NCI-H2081 treated with DMSO at 0.1 percent for 48 hours (cell line): ENCODE measurements at places on chromosomes 16 and 17.

- DNase-seq, result no peak
Observed at GRCh38 chr16:51666074-51666473, 515.0 kb upstream of the SALL1 start.

DNA sequence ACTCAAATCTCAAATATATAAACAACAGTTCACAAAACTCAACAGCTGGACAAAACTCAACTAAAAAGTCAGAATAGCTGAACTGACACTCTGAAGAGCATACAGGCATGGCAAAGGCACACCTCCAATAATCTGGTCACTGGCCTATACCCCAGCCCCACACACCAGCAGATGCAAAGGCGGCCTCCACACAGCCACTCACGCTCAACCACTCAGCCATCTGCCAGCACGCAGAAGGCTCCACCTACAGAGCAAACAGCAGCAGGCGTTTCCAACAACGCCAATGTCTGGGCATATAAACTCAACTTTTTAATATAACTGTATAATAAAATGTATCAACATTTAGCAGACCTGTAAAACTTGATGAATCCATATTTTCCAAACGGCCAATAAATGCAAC lies 17.2 kb downstream of the USP7 start:
- DNase-seq, result no peak

DNA sequence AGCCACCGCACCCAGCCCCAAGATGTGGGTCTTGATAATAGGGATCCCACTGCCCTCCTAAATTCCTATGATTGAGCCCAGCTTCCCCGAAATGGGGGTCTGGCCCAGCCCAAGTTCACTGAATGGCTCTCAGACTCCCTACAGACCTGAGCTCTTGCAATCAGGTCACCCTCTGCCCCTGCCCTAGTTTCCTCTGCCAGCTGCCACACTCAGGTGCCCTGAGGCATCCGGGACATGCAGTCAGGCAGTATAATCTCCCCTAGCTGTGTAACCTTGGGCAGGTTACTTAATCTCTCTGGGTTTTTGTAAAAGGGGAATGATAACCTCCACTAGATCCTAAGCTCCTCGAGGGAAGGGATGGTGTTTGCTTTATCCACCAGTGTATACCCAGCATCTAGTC lies 61.1 kb upstream of the TOB1 start:
- no peak for DNase-seq

DNA sequence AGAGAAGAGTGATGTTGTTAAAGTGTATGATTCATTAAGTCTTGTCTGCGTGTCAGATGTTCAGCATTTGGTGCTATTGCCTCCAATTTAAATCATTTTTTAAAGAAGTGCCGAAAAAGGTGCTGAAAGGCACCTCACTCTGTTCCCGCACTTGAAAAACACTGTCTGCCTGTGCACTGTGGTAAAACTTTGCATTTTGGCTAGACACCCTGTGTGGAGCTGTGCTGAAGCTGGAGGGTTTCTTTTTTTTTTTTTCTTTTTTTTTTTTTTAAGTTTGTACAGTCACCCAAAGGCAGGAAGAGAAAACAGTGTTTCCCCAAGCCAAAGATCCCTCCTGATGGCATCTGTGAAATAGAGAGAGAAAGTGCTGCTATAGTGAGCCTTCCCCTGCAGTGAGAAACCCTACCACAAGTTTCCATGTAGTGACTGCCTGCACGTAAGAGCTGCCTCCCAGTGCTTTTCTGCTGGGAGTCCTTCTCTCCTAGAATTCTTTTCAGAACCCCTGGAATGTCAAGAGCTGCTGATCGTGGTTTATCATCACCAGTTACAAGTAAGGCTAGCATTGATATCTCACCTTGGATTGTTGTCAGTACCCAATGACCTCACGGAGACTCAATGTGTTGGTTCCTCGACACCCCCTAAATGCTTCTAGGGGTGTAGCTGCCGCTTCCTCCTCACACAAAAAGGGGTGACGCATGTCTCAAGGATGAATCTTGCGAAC lies 116.0 kb upstream of the SOX9 start:
- DNase-seq, result no peak

DNA sequence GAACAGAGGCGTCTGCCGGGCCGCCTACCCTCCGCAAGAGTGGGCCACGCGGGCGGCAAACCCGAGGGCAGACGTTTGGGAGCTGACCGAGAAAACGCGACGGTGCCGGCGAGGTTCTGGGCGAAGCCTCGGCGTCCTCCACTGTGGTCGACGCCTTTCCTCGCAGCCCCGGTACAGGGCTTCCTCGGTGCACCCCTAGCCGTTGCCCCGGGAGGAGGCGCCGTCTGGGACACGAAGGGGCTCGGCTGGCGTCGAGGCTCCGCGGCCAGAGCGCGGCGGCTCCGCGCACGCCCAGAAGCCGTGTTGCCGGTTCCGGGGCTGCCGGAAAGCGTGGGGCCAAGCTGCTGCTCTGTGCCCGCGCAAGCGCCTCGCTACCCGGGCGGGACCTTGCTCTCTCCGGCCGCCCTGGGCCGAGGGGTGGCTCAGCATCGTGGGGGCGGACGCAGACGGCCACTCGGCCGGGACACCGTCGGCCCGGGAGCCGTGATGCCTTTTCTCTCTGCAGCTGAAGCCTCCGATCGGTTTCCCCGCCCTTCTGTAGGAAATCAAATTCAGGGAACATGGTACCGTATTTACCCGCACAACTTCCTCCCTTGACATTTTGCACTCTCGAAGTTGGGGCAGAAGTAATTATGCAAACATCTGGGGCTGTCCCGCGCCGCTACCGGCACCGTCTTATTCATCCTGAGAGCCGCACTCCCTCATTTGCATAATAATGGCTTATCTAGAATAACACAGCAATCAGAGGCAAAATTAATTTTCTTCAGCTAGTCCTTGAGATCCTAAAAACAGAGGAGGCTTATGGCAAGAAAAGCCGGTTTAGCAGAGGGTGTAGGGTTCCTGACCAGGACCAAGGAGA lies 7.3 kb upstream of the CBX8 start:
- no peak for DNase-seq

GRCh38 chr16:58393138-58393504 lies 850 bp downstream of the GINS3 start:
- no peak for DNase-seq

GRCh38 chr16:75413951-75414350 lies 19.4 kb downstream of the CFDP1 start:
- DNase-seq, result no peak

DNA sequence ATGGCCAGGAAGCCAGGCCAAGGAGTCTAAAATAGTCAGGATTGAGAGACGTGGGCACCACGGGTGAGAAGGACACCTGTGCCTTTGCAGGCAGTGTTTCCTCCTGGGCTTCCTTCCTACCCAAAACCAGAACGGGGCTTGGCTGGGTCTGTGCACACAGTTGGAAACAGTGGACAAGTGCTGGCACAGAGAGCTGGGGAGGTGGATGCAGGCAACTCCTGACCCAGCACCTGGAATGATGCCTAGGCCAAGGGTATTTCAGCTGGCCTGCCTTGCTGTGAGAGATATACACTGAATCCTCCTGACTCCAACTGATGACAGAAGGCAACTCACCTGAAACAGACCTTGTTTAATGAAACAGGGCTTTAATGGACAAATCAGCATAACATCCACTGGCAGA lies 186.2 kb downstream of the SLC39A11 start:
- DNase-seq, result no peak

- DNase-seq, result no peak
Observed at GRCh38 chr17:27609611-27610303, 21.2 kb upstream of the LGALS9 start.

- no peak for DNase-seq
Observed at GRCh38 chr16:46727630-46728029, 20.5 kb downstream of the MYLK3 start.

DNA sequence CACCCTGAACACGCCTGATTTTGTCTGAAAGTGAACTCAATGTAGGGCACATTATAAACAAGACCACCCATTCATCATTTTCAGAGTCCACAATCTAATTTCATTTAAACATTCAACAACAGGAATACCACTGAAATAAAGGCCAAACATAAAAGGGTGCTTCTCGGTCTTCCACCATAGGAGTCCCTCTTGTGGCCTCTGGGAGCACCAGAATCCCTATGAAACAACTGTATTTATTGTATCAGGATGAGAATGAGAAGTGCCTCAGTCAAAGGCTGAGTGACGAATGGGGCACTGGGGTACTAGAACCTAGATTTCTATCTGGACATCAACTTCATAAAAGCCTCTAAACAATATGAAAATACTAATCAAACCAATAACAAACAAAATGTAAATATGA lies 40.4 kb downstream of the NXPH3 start:
- no peak for DNase-seq

DNA sequence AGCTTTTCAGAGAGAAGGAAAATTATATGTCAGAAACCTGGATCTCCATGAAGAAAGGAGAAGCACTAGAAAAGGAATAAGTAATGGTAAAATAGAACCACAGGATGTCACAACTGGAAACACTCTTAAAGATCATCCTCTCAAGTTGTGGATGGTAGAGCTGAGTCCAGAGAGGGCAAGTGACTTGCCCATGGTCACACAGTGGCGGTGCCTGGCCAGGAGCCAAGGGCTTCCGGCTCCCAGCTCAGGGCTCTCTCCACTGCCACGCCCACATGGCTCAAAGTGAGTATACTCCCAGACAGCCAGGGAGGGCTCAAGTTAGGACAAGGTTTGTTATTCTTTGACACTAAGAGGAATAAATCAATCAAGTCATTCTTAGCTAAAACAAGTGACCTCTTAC lies 159.8 kb downstream of the COPRS start:
- DNase-seq, result no peak

GRCh38 chr16:15576960-15577958 lies 65.7 kb downstream of the MARF1 start:
- no peak for DNase-seq

- no peak for DNase-seq
Observed at GRCh38 chr16:70253291-70254106, 1.8 kb upstream of the EXOSC6 start.

GRCh38 chr16:3612510-3613466 lies 1.4 kb upstream of the SLX4 start:
- no peak for DNase-seq

DNA sequence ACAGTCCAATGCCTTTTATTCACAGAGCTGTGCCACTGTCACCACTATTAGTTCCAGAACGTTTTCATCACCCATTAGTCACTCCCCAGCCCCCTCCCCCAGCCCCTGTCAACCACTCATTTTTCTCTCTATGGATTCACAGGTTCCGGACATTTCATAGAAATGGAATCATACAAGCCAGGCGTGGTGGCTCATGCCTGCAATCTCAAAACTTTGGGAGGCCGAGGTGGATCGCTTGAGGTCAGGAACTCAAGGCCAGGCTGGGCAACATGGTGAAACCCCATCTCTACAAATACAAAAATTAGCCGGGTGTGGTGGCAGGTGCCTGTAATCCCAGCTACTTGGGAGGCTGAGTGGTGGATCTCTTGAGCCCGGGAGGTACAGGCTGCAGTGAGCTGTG lies 759 bp upstream of the PAM16 start:
- DNase-seq, result no peak

- DNase-seq, result no peak
Observed at GRCh38 chr17:78048346-78049292, 79.9 kb downstream of the TMC6 start.

- DNase-seq, result no peak
Observed at GRCh38 chr16:29645694-29646187, 17.3 kb upstream of the SPN start.

- no peak for DNase-seq
Observed at GRCh38 chr16:75323198-75323597, 71.8 kb upstream of the BCAR1 start.

- no peak for DNase-seq
Observed at GRCh38 chr16:1929105-1929504, 10.9 kb upstream of the HS3ST6 start.

GRCh38 chr17:60993497-60993896 lies 315.8 kb downstream of the BCAS3 start:
- DNase-seq, result no peak

DNA sequence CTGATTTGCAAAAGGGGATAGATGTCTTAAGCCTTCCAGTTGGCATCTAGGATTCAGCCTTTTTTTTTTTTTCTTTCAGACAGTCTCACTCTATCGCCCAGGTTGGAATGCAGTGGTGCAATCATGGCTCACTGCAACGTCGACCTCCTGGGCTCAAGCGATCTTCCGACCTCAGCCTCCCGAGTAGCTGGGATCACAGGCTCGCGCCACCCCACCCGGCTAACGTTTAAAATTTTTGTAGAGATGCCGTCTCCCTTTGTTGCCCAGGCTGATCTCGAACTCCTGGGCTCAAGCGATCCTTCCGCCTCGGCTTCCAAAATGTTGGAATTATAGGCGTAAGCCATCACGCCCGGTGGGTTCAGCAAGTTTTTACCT lies 571 bp upstream of the CCP110 start:
- DNase-seq, result no peak

DNA sequence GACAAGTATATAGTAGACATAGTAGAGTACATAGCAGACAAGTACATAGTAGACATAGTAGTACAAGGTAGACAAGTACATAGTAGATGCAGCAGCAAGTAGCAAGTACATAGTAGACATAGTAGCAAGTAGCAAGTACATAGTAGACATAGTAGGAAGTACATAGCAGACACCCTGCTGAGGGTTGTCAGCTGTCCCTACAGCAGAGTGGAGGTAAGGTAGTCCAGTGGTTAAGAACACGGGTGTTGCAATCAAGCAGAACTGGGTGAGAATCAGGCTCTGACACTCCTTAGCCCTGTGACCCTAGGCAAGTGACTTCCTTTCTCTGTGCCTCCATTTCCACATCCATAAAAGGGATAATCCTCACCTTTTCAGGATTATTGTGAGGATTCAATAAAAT lies 94.7 kb downstream of the NOG start:
- no peak for DNase-seq

GRCh38 chr17:58694826-58695225 lies 2.4 kb downstream of the RAD51C start:
- DNase-seq, result no peak

DNA sequence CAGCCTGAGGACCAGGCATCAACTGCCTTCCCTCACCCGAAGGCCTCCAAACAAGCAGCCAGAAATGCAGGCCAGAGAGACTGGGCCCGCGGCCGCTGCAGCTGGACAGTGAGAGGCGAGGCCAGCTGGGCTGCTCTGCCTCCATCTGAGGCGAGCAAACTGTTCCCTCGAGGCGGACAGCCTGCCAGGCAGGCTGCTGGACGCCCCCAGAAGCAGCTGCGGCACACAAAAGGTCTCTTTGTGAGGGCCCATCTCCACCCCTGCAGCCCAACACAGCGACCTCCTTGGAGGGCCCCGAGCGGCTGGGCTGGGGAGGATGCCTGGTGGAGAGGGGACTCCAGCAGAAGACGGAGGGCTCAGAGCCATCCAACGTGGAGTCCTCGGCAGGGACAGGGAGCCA lies 4.7 kb downstream of the CORO7 start:
- no peak for DNase-seq

DNA sequence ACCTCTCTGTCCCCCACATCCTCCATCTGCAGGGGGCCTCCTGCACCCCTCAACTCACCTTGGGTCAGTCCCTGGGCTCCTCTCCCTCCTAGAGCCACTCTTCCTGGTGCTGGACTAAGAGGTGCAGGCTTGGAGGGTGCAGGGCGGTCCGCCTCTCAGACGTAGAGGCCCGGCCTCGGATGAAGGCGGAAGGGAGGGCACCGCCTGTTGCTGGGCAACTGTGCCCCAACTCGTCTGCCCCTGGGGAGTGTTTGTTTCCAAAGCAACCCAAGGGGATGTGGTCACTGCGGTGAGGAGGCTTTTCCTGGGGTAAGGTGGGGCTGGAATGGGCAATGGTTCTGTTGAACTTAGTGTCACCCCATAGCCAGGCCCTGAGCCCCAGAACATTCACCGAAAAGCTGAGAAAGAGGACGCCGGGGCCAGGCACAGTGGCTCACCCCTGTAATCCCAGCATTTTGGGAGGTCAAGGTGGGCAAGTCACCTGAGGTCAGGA lies at the start of gene C16orf54:
Gene C16orf54, minus strand, starts transcription at position 138 of the 493 bp plus-strand sequence. CDS start 1,039 bp downstream, outside the sequence.
- DNase-seq, result no peak

- DNase-seq, result no peak
Observed at GRCh38 chr17:55005520-55005919, 37.0 kb downstream of the STXBP4 start.
